ENCODE measurements at places on chromosomes 1 and 21.
A peak's percentile ranks its signal among the peaks of the same experiment; 100 is the strongest.

GRCh38 chr1:56291374-56291919, 287.9 kb downstream of the PLPP3 start:
- DNase-seq: peak; percentile 24

GRCh38 chr21:15076730-15077129, 11.9 kb upstream of the NRIP1 start:
- no peak for DNase-seq

DNA sequence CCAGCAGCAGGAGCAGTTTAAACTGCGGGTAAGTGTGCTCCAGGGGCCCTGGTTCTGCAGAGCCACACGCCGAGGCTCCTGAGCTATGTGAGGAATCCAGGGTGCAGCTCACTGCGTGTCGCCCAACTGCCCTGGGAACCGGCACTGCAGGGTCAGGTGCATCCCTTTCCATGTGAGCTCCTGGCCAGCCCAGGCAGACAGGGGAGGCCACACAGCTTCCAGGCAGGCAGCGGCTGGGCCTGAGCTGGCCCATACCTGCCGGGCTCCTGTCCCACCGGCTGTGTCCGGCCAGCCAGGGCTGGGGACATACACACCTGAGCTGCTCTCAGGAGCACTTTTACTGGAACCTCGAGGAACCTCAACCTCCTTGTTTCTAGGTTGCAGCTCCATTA, 18.6 kb upstream of the COL18A1 start:
- DNase-seq: no peak

DNA sequence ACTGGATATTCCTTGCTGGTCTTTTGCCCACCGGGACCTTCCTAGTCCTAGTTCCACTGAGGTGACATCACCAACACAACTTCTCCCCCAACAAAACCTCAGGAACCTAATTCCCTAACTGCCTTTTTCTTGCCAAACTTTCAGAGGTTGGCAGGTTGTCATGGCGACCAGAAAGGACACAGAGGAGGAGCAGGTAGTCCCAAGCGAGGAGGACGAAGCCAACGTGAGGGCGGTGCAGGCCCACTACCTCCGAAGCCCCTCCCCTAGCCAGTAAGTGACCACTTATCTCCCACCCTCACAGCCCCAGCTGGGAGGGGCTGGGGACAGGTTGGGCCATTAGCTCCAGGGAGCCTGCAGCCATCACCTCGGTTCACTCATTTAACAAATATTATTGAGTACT, 815 bp downstream of the STYXL2 start:
- DNase-seq: peak; percentile 31

DNA sequence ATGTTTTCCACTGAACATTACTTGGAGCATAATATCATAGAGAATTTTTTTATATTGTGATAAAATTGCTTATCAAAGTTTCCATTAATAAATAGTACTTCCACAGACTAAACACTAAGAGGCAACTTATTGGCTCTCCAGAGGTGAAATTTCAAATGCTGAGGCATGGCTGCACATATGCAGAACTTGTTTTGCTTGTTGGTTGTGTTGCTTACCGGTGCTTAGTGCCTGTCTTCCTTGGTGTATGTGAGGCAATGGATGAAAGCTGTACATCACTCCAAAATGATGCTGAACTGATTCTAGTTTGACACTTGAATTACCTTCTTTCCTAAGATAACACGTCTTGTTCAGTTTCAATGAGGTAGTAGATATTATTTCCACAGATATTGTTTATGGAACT, 29.8 kb upstream of the GPR52 start:
- DNase-seq: no peak

GRCh38 chr1:226945106-226945857, 5.2 kb downstream of the COQ8A start:
- no peak for DNase-seq

- DNase-seq: no peak
Observed at GRCh38 chr1:23798662-23799142, 1.9 kb downstream of the GALE start.

GRCh38 chr1:156123356-156124196, 9.1 kb downstream of the LMNA start:
- peak; percentile 96 for DNase-seq

All from right hindlimb (tissue), 1 donor.